Body of pancreas (tissue), 4 donors: ENCODE measurements at places on chromosomes 2 and 18. TPM values are rescaled to one million over a fixed set of nuclear protein-coding genes. Genes with fewer than 3 reads are reported as not detected.

- no peak for DNase-seq
Observed at GRCh38 chr2:201857326-201857725, 51.0 kb downstream of the CDK15 start.

DNA sequence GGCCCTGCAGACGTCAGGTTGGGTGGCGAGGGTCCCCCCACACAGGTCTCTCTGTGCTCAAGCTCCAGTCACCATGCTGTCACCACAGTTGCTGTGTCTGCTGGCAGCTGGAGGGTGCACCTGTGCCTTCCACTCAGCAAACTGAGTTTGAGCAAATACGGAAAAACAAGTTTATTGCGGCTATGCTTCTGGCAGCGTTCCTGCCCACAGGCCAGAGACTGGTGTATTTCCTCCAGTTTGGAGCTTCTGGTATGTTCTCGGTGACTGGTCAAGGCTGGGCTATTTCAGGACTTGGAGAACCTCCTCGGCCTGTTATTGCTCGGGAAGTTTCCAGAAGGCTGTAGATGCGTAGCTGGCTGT, 132.6 kb downstream of the SEPTIN10 start:
- peak; percentile 45 for DNase-seq

GRCh38 chr18:2515171-2515787, 56.0 kb downstream of the METTL4 start:
- no peak for DNase-seq

DNA sequence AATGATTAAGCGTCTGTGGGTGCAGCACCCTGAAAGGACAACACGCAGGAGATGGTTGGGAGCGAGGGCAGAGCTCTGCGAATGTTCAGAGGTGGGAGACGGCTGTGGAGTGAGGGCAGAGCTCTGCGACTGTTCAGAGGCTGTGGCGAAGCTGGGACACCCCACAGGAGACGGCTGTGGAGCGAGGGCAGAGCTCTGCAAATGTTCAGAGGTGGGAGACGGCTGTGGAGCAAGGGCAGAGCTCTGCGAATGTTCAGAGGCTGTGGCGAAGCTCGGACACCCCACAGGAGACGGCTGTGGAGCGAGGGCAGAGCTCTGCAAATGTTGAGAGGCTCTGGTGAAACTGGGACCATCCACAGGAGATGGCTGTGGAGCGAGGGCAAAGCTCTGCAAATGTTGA, 40.0 kb upstream of the SNTG2 start:
- DNase-seq, result no peak

GRCh38 chr2:153474876-153475435, 3.6 kb downstream of the RPRM start:
- DNase-seq, result no peak

DNA sequence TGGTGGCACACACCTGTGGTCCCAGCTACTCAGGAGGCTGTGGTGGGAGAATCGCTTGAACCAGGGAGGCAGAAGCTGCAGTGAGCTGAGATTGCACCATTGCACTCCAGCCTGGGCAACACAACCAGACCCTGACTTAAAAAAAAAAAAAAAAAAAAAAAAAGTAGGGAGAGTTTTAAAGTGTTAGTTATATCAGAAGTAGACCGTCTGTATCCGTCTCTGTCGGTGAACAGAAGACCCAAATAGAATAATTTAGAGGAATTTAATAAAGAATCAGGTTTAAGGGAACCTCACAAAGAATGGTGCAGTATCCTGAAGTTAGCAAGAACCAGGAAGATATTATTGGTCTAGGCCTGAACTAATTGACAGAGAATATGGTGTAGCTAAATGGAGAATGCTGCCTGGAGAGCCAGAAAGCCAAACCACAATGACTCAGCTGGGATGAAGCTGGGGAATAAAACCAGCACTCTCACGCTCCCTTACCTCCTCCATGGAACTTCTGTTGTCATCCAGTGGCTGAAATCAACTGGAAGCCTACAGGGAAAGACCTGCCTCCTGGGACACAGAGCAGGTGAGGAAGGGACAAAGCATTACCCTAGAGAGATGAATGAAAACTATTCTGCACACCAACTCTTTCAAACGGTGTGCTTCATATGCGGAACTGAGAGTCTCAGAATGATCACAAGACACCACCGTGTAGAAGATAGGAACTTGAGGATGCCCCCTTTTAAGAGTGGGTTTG, 39.1 kb upstream of the PLEKHM3 start:
- no peak for DNase-seq

DNA sequence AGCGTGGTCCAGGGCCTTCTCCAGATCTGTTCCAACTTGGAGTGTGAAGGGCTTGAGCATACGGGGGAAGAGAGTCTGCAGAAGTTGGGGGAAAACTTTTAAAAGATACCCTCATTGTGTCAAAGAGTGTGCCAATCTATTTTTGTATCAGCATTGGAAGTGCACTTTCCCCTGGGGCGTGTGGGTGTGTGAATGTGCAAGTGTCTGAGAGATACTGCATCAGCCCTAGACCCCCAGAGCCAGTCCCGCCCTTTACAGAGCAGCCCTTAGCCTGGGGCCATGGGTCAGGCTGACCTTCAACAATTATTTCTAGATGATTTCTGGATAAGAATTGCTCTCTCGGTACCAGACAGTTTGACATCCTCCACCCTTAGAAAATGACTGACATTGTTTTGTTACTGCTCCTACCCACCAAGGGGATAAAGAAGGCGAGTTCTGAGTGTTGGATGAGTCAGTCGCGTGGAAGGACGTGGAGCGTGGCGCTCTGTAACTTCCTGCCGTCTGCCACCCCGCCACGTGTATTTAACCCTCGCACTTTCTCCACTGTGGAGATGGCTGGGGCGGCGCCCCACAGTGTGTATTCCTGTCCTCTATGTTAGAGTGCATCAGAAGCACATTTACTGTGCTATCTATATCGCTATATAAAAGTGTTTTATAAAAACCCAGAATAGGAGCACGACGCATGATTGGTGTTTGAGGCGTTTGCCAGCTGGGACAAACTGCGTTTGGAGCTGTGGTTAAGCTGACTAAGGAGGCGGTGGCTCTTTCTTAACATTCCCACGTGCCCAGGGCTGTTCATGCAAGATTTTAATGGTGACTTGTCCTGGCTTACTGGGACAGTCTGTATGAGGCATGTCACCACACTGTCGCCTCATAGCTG, 122.6 kb downstream of the CABLES1 start:
- DNase-seq, result no peak

- no peak for DNase-seq
Observed at GRCh38 chr2:11914455-11914854, 168.0 kb downstream of the LPIN1 start.

- no peak for DNase-seq
Observed at GRCh38 chr2:234861841-234862735, 89.7 kb upstream of the SH3BP4 start.

DNA sequence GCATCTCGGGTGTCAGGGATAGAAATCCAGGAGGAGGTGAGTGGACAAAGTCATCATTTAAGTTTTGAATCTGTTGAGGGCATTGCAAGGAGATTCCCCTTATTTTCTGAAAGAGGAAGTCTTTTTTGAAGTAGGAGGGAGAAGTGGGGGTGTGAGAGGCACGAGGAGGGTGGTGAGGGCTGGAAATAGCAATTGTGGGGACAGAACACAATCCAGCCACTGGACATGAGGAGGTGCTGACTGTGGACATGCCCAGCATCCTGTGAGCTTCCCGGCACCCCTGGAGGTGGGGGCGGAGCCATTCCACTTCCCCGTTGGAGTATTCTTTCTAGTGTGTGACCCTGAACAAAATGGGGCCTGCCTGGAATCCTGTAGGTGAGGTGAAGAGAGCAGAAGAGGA, 310.7 kb upstream of the EPAS1 start:
- DNase-seq, result no peak

DNA sequence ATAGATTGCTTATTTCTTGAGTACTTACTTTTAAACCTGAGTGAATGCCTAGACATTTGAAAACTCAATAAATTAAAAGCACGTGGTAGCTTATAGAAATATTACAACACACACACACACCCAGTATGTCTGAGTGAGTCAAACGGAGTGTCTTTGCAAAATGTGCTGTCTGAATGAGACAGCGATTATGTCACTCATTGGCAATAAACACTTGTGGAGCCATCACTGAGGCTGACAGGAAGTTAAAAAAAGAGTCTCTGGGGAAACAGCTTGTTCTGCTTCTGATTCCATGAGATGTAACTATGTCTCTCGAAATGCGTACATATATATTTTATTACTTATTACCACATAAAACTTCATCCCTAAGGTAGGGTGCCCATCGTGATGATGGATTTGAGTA, 22.3 kb upstream of the VPS4B start:
- DNase-seq, result peak; percentile 32

DNA sequence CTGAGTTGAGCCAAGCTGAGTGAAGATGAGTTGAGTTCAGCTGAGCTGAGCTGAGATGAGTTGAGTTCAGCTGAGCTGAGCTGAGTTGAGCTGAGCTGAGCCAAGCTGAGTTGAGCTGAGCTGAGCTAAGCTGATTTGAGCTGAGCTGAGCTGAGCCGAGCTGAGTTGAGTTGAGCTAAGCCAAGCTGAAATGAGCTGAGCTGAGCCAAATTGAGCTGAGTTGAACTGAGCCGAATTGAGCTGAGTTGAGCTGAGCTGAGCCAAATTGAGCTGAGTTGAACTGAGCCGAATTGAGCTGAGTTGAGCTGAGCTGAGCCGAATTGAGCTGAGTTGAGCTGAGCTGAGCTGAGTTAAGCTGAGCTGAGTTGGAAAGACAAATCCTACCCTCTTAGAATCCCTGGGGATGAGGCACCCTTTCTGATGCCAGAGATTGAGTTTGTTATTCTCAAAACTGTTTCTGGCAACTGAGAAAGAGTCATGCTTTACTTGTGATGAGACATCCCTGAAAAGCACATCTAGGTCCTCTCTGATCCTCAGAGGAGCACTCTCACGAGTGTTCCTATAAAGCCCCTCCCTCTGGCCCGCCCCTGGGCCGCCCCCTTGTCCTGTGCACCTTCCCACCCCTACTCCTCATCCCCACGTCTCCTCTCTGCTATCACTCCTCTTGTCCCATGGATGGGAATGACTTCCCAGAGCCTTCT, 116.5 kb downstream of the MCFD2 start:
- DNase-seq, result no peak

VPS54 gene
- total RNA-seq, result 22.8 TPM

DSG4 gene
- total RNA-seq, result not detected

FSHR gene
- total RNA-seq, result not detected

CYS1 gene
- 30.4 TPM for total RNA-seq
